ENCODE measurements at places on chromosomes 2 and 18. TPM values are rescaled to one million over a fixed set of nuclear protein-coding genes. Genes with fewer than 3 reads are reported as not detected.

IL36RN gene
- not detected for total RNA-seq

KYNU gene
- total RNA-seq, result 0.55 TPM

SPEG gene
- total RNA-seq, result 82.6 TPM

CLK1 gene
- total RNA-seq, result 30.4 TPM

AQP12A gene
- total RNA-seq, result not detected

TDRD15 gene
- total RNA-seq, result not detected

ANKRD30B gene
- total RNA-seq, result 0.13 TPM

GULP1 gene
- 37.8 TPM for total RNA-seq

TSPYL6 gene
- not detected for total RNA-seq

ST3GAL5 gene
- total RNA-seq, result 12.7 TPM

TGIF1 gene
- total RNA-seq, result 61.0 TPM

INO80B gene
- total RNA-seq, result 24.0 TPM

SKOR2 gene
- not detected for total RNA-seq

ASXL3 gene
- not detected for total RNA-seq

CLHC1 gene
- total RNA-seq, result 8.4 TPM

DLGAP1 gene
- 0.24 TPM for total RNA-seq

KCNK3 gene
- total RNA-seq, result not detected

RMDN2 gene
- 5.2 TPM for total RNA-seq

EVX2 gene
- not detected for total RNA-seq

UGT1A7 gene
- not detected for total RNA-seq

CYP27A1 gene
- total RNA-seq, result 0.10 TPM

RALBP1 gene
- total RNA-seq, result 55.2 TPM

TTN gene
- total RNA-seq, result 0.12 TPM

PROKR1 gene
- not detected for total RNA-seq

NRP2 gene
- total RNA-seq, result 13.2 TPM

ANKRD30BL gene
- not detected for total RNA-seq

SCN3A gene
- total RNA-seq, result 1.9 TPM
